ENCODE measurements at places on chromosomes 2 and 18.

GRCh38 chr2:8544171-8544785 is 137.6 kb upstream of the ID2 start:
- no peak for DNase-seq

- no peak for DNase-seq
Measured at GRCh38 chr2:111712361-111712760, 171.6 kb downstream of the ANAPC1 start.

DNA sequence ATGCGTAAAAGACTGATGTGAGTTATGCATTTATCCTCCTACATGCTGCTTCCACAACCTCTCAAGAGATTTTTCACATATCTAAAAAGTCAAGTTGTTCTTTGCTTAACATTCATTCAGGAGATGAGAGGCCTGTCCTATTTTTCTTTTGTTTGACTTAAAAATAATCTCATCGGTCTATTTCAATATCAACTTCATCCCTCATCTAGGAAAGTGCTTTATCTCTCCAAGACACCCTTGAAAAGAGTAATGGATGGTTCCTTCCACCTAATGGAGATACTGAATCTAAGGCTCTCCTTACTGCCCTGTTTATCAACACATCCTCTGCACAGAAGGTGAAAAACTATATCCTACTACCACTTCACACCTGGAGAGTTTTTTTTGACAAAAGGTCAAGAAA is 2.4 kb downstream of the NFE2L2 start:
- DNase-seq: no peak

- DNase-seq: no peak
Measured at GRCh38 chr18:22346401-22346952, 71.2 kb downstream of the CTAGE1 start.

GRCh38 chr2:43399515-43400264 is 173.3 kb upstream of the ZFP36L2 start:
- DNase-seq: no peak

DNA sequence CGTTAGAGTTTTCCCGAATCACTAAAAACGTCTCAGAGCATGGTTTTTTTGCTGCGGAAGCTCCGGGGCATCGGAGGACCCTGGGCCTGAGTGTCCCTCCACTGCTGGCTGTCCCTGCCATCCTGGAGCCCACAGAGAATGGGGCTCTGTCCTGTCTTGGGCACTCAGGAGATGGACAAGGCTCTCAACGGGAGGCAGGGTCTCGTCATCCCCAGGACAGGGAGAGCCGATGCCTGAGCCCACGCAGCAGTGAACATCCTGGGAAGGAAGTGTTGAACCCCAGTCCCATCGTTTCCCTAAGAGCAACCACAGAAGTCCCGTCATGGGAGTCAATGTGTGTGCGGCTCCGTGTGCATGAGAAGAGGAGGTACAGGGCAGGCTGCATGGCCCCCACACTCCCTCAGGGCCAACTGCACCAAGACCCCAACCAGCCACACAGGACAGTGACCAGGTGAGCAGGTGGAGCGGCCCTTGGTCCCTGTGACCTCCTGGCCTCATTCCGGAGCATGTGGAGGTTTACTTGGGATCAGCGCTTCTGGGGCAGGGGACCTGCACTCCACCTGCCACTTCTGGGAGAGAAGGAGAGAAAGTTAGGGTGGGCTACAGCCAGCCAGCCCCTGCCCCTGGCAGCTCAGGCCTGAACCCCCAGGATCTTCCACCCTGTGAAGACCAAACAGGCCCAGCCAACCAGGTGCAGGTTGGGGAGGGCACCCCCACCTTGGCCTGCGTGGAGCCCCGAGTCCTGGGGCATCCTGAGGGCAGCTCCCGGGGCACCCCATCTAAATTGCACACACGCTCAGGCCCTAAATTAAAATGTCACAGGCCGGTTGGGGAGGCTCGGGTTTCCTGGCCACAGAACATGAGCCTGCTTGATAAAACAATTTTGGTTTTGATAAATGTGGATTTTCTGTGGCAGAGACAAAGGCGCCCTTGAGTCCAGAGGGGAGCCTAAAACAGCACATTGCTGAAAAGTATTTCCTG is 3.1 kb upstream of the SNED1 start:
- DNase-seq: peak; percentile 63

- no peak for DNase-seq
Measured at GRCh38 chr2:165572151-165572550, 102.7 kb downstream of the CSRNP3 start.

- DNase-seq: no peak
Measured at GRCh38 chr2:219912491-219912921, 285.1 kb downstream of the SLC4A3 start.

DNA sequence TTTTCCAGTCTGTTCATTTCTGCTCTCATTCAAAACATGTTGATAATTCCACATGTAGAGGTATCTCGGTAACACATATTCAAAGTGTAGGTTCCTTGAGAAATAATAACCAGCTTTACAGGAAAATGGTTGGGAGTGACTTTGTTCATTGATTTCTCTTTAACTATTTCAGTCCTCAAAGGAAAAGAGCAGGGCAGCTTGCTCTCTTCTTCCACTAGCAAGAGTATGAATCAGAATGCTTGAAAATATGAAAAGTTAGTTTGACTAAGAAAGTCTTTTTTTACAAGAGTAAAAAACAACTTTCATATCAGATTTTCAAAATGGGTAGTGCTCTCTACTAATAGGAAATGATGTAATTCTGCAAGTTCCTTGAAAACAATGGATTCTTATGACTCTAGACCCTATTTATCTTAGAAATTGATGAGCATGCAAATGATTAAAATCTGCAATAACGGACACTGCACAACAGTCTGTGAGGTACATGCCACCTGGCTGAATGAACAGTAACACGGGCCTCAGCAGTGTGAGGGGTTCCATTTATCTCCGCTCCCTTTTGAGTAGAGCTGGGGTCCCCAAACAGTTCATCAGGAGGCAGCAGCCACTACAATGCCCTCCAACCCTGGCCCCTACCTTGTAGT is 65.6 kb downstream of the IRS1 start:
- DNase-seq: no peak

DNA sequence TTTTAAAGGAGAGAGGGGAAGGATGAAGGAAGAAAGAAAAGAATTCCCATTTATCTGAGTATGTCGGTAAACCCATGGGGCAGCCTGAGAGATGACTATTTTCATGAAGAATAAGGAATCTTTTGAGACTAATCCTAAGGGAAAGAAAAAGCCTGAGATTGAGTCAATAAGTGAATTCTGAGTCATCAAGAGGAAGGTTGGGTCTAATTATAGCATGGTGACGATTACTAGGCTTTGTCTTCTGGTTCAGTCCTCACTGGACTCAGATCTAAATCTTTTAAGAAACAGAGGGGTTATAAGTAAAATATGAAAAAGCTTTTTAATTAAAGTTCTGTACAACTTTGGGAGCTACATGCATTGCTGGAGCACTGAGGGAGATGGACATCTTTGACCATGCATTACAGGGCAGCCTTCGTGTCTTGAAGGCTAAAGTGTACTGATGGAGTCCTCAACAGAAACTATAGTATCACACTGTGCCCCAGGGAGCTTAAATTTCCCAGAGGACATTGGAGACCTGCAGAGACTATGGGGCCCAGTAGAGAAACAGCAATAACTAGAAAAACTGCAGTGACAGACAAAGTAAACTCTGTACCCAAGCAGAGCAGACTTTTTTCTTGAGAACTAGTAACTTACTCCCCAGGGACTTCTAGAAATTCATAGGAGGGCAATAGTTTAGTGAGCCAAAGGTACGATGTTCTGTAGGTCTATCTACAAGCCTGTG is 260.9 kb downstream of the RAD51AP2 start:
- DNase-seq: no peak

GRCh38 chr2:37705191-37705590 is 33.7 kb upstream of the CDC42EP3 start:
- no peak for DNase-seq

DNA sequence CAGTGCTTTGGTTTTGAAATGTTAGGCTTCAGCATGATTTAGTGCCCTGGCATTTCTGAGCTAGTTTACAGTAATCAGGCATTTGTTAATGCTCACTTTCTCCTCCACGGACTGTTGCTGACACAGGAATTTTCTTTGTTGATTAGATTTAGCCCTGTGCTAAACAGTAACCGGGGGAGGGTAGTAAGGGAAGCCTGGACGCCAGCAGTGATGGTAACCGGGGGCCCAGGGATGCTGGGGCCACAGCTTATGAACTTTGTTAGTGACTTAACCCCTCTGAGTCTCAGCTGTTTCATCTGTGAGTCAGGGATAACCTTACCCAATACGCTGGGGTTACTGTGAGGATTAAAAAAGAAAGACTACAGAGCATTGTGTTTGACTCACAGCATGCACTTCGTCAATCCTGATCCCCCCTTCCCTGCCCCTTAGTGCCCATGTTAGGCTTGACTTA is 33.5 kb downstream of the KLHL29 start:
- no peak for DNase-seq

GRCh38 chr2:99593692-99594427 is 104.0 kb upstream of the REV1 start:
- DNase-seq: no peak

DNA sequence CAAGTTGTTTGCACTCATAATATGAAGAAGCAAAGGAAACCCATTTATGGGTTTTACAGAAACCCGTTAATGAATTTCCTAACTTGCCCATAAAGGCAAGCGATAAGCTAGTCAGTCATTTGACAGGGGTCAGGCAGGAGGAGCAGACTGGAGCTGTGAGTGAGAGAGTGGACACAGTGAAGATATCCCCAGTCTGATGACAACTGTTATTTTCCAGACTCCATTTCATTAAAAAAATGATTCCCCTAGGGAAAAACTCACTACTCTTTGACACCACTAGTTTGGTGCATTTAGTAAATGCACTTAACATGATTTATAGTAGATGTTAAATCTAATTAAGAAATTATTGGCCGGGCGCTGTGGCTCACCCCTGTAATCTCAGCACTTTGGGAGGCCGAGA is 80.8 kb downstream of the TGIF1 start:
- no peak for DNase-seq

- DNase-seq: no peak
Measured at GRCh38 chr18:5309888-5310470, 14.5 kb upstream of the ZBTB14 start.

DNA sequence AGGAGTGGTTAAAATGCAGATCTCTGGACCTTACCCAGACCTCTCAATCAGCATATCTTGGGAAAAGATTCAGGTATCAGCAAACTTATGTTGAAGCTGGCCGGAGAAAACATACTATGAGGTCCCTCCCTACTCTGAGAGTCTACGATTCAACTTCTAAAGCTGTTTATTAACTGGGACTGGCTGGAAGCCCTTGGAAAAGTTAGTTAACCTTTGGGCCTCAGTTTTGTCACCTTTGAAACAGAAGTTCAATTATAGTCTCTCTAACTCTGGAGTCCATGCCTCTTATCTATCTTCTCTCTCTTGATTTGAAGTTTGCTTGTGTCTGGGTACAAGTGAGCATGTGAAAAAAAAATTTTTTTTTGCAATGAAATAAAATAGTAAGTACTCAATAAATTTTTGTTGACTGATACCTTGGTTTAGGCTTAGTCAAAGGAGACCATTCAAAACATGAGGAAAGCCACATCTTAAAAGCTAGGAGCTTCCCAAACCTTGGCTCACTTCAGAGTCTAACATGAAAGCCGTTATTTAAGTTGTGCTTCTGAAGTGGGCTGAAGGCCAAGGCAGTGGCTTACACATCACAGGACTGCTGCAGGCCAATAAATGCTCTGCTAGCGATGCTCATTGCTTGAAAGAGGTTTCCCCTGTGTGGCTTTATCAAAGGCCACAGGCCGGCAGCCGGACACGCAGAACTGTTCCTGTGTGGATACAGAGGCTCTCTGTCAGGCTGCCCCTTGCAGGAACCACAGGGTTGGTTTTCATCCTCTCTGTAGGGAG is 110.6 kb upstream of the FAM136A start:
- DNase-seq: no peak

GRCh38 chr2:70947556-70948184 is 12.0 kb downstream of the ATP6V1B1 start:
- peak; percentile 31 for DNase-seq

DNA sequence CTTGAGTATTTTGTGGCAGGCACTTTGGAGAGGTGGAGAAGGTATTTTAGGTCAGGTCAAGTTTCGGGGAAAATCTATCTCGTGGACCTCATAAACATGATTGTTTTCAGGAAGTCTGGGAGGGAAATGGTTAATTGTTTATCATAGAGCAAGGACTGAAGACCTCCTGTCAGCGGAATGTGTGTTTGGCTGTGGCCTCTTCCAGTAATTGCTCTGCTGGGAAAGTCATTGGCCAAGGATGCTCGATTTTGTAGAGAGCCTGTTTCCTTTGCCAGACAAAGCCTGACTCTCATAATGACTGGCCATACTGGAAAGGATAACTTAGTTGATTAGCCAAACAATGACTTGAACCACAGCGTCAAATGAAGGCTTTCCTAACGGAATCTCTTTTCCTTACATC is 30.0 kb downstream of the IL1R2 start:
- no peak for DNase-seq

DNA sequence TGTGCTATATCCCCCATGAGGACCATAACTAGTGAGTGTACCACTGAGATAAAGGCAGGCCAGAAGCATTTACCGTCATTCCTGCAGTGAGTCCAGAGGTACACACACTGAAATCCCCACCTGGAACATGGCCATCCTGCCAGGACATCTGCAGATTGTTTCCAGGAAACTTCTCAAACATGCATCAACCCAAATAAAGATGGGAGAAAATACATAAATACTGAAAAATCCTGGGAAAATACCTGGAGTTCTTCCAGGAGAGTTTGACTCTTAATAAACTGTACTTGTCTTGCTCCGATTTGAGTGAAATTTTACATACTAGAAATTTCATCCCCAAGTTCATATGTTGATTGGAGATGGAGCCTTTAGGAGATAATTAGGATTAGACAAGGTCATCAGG is 388.1 kb upstream of the KLHL29 start:
- no peak for DNase-seq

DNA sequence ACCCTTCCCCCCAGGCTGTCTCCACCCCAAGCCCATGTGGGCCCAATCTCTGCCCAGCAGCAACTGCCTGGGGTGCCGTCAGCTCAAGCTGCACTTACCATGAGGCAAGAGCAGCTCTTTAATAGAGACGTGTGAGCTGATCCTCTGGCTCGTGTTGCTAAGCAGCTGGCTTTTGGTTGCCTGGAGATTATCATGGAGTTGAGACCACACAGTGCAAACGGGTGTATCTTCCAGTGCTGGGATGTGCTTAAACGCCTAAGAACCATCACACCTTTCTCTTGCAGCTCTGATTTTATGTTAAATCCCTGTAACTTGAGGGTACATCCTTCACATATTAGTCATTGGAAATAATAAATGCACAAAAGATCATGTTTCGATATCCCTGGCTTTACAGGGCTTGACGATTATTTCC is 271.1 kb downstream of the PRKCE start:
- DNase-seq: no peak

GRCh38 chr2:198630384-198630783 is 826.0 kb downstream of the PLCL1 start:
- DNase-seq: no peak

- DNase-seq: no peak
Measured at GRCh38 chr2:195368249-195369217, 288.5 kb upstream of the SLC39A10 start.

DNA sequence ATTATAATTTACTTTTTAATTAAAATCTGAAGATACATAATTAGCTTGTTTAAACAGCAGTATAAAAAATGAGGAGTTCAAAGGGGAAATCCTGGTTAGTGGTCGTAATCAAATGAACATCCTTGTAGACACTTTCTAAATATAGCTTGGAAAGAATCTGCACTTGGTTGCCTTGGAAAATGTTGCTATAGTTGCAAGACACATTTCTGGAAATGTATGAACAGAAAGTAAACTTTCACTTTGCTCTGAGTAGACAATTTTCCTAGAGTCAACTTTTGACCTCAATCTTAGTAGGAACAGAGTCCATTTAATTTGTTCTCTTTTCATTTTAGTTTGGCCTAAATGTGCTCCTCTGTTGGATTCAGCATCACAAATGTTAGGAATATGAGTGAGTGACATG is 38.3 kb downstream of the GCA start:
- DNase-seq: no peak

GRCh38 chr18:48544661-48545415 is 6.0 kb downstream of the CTIF start:
- DNase-seq: peak; percentile 28

All from sciatic nerve (tissue), 2 donors.